ENCODE measurements at places on chromosomes 5 and 9. TPM values are rescaled to one million over a fixed set of nuclear protein-coding genes. Genes with fewer than 3 reads are reported as not detected.

Gene HAPLN1
- not detected for total RNA-seq

Gene CDX1
- not detected for total RNA-seq

Gene GLRA1
- total RNA-seq: not detected

Gene BHMT2
- not detected for total RNA-seq

- no peak for DNase-seq
Measured at GRCh38 chr5:79990205-79990597, 861 bp downstream of the MTX3 start.

DNA sequence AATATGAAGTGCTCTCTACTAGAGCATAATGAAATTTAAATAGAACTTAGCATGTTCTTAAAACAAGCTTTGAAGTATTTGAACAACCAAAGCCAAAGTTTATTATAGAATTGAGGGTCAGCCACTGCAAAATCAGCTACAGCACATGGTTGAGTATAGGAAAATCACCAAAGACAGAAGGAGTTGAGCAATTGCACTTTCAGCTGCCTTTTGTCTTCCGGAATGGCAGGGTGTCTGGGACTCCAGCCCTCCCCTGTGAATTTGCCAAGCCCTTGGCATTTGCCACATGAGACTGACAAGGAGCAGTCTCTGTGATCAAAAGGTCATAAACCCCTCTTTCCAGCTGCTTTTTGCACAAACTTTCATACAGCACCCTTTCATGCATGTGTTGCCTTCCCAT, 8.5 kb upstream of the LURAP1L start:
- DNase-seq: no peak

- DNase-seq: no peak
Measured at GRCh38 chr9:20373263-20373662, 249.0 kb downstream of the MLLT3 start.

DNA sequence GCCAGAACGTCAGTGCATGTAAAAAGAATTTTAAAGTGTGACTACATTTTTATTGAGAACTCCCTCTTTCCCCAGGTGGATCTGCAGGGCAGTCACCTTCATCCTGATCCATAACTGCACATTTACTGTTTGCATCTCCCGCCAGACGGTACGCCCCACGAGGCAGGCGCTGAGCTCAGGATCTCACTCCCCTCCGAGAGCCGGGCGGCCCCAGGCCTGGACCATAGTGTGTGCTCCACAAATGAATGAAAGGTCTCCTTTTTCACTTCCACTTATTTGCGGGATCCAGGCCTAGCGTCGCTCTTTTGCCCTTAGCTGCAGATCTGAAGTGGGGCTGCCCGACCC, 378 bp downstream of the DROSHA start:
- DNase-seq: no peak

DNA sequence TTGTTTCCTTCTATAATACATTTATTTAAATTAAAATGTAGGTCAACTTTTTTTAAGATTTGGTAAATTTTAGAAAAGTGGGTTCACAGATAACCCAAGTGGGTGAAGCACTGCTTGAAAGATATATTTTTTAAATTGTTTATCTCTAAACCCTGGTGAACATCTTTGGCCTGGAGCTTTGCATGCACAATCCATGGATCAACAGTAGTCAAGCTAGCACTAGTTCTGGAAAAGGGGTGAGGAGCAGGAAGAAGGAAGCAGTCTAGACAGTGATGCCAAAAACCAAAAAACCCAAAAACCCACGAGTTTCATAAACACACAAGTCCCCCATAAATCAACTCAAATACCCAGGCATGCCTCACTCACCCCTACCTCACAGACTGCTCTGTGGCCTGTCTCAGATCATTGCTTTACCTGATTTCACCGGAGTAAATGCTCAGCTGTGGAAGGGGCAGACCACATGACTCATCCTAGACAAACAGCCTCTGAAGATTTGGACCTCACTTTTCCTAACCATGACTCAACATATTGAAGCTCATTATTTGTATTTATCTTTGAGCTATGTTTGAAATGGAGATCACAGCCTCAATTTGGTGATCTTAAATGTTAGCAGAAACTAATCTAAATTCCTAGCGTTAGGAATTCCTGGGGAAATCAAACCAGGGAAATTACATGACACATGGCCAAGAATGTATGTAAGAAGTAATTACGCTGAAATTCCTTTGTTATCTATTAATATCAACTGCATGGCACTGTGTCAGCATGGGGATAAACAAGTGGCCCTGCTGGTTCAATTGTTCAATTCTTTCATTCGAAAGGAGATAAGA, 149.6 kb downstream of the ZNF608 start:
- DNase-seq: no peak

GRCh38 chr5:137858223-137858916, 9.3 kb upstream of the MYOT start:
- DNase-seq: no peak

DNA sequence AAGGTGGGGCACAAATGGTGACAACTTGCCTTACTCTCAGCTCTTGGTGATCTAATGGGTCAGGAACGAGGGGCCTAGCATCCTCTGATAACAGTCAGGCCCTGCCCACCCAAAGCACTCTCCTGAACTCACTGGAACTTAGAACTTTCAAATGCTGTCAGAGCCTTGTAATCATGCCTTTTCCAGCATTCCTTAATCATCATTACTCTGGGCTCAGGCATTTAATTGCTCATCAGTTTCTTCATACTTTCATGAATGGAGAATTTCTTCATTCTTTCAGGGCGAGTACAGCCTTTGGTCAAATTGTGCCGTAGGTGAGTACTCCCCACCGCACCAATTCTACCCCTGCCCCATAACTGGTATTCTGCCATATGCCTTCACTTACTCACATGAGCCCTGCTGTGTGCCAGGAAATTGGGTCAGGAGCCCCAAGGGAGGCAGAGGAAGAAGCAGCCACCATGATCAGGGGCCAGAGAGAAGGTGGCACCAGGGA, 30.2 kb upstream of the DUSP1 start:
- DNase-seq: no peak

DNA sequence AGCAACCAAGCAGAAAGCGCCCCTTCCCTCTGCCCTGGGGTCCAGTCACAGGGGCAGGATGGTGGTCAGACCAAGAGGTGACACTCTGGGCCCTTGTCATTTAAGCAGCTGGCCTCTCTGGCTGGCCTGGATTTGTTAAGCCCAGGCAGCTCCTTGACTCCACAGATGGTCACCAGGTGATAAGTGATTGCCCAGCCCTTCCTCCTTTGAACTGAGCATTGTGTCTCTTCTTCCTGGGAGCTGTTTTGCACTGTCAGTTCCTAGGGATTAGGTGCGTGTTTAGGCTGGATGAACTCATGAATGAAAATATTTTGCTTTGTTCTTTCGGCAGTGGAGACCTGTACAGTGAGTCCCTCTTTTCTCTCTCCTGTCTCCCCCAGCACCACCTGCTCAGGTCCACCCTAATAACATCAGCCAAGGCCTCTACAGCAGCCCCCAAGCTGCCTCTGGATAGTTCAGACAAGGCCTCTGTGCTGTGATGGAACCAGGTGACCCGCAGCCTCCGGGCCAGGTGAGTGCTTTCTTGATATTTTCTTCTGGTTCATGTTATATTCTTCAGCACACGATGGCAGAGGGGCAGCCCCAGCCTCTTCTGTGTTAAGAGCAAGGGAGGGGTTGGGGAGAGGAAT, 139.7 kb upstream of the PITX1 start:
- no peak for DNase-seq

GRCh38 chr5:66475731-66476130, 120.5 kb upstream of the MAST4 start:
- DNase-seq: no peak

GRCh38 chr9:17480966-17481365, 97.9 kb upstream of the SH3GL2 start:
- no peak for DNase-seq

GRCh38 chr9:87718852-87719612, 6.9 kb upstream of the CTSL start:
- no peak for DNase-seq

DNA sequence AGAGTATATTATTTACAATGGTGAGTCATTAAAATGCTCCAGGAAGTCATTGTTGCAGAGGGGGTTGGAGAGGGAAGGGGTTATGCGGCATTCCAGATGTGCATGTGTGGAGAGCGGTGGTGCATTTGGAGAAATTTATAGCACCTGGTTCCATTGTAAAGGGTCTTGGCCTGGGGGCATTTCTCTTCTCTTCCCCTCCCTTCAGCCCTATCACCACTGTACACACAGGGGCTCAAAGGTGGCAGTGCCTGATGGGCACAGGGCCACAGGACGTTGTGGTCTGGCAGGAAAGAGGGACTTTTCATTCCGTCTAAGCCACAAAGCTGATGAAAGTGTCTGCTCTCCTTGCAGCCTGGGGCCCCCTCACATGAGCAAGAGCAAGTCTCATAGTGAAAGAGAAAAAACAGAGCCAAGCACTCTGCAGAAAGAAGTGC, 442.4 kb upstream of the ZNF462 start:
- DNase-seq: no peak

DNA sequence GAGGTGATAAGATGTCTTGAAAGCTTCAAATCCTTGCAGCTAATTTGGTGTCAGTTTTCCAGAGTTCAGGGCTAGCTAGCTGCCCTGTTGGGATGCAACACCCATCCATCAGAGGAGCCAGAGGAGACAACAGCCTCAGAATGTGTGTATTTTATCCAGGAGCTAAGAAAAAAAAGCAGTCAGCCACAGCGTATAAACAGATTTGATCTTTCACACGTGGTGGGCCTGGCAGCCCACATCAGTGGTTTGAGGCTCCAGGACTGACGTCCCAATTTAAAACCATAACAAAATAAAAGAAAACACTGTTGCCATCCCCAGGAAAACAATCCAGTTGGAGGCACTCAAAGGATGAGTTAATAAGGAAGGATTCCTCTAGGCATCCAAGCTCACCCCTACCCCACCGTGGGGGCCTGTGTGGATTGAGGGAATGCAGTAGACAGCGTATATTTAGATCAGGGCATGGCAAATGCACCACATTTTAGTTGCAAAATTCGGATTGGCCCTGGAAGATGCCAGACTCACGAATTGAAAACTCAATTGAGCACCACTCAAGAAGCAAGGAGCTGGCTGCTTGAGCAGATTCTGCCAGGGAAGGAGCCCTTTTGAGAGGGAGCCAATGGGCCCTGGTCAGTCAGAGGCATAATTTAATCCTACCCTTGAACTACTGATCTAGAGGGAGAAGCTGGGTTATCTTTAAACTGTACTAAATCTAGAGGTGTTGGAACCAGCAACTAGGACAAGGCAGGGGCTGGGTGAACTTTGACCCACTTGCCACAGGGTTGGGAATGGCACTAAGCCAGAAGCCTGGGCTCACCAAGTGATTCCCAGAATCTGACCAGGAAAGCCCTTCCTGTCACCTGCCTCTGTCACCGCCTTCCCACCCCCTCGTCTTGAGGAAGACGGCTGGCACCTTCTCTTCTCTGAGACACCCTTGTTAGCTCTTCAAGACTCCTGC, 17.5 kb downstream of the ADRA1B start:
- DNase-seq: no peak

- DNase-seq: no peak
Measured at GRCh38 chr9:110276781-110277180, 20.5 kb upstream of the TXN start.

DNA sequence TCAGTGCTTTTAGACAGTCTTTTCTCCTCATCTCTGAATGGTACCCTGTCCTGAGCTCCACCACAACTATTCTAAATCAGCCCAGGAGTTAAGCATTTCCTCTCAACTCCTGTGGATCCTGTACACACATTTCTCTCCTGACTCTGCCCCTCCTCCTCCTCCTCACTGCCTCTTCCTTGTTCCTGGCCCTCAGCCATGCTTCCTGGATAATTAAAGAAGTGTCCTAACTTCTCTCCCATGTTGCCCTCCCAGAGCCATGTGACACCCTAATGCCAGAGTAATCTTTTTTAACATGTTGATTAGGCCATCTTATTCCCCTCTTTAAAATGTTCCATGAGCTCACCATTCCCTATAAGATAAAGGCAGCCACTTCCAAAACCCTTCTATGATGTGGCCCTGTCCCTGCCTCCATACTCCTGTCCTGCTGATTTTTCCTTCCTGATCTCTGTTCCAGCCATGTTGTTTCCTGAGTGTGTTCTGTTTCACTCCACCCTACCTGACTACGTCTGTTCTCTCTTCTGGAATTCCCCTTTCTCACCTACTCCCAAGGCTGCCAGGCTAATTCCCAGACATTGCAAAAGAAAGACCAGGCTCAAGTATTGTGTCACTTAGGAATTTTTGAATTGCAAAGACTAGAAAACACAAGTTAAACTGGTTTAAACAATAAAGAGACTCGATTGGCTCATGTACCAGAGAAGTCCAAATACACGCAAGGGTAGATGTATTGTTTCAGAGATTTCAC, 295.2 kb downstream of the MAST4 start:
- no peak for DNase-seq

Data from activated naive CD4-positive, alpha-beta T cell treated with anti-CD3 and anti-CD28 coated beads, Interleukin-2, amount 50 U/mL, for 72 hours (primary cell).